Inflammatory macrophage treated with lipopolysaccharide for 1 hour (primary cell): ENCODE measurements at places on chromosomes 5 and 9.

GRCh38 chr9:33809506-33809905 lies 7.5 kb upstream of the UBE2R2 start:
- no peak for DNase-seq

- peak; percentile 71 for DNase-seq
These were observed at the start of gene FAM78A for GRCh38 chr9:131276094-131276888. Gene FAM78A (minus strand): TSS chr9:131276510. CDS start chr9:131276179, 331 bp downstream.

- DNase-seq = no peak
These were observed 252.2 kb downstream of the SLF1 start for GRCh38 chr5:94870511-94871183.

DNA sequence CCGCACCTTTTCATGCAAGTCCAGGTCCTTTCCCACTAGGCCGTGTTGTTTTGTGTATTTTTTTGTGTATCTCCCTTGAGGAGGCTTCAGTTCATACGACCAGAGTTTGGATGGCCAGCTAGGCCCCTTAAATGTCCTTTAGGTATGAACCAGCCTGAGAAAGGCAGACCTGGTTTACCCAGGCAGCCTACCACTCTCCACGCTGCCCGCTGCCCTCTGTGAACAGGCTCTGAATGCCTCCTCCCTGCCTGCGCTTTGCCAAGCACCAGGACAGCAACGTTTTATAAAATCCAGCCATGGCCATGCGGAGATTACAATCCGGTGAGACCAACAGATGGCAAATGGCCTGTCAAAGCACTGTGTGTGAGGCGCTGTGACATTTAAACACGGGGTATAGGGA lies 626 bp upstream of the CLTB start:
- DNase-seq = no peak

DNA sequence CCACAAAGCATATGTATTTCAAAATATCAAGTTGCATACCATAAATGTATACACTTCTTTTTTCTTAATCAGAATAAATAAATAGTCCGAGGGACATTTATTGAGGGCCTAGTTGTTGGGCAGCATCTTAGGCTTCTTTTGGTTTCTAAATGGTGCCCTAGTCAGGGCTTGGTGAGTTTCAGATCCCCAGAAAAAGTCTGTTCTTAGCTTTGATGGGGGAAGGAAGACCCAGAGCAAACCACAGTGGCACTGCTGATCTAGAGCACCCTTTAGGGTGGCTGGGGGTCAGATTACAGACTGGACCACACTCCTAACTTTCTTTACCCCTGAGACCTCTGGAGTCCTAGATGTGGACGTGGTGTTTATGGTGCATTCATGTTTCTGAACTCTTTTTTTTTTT lies 97.8 kb downstream of the C9orf152 start:
- no peak for DNase-seq

DNA sequence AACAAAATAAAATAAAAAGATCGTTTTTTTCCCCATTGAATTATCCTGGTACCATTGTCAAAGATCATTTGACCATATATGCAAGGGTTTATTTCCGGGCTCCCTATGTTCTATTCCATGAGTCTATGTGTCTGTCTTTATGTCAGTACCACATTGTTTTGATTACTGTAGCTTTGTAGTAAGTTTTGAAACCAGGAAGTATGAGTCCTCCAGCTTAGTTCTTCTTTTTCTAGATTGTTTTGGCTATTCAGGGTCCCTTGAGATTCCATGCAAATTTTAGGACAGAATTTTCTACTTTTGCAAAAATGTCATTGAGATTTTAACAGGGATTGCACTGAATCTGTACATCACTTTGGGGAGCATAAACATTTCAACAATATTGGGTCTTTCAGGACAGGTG lies 18.7 kb upstream of the EEIG1 start:
- DNase-seq = no peak

DNA sequence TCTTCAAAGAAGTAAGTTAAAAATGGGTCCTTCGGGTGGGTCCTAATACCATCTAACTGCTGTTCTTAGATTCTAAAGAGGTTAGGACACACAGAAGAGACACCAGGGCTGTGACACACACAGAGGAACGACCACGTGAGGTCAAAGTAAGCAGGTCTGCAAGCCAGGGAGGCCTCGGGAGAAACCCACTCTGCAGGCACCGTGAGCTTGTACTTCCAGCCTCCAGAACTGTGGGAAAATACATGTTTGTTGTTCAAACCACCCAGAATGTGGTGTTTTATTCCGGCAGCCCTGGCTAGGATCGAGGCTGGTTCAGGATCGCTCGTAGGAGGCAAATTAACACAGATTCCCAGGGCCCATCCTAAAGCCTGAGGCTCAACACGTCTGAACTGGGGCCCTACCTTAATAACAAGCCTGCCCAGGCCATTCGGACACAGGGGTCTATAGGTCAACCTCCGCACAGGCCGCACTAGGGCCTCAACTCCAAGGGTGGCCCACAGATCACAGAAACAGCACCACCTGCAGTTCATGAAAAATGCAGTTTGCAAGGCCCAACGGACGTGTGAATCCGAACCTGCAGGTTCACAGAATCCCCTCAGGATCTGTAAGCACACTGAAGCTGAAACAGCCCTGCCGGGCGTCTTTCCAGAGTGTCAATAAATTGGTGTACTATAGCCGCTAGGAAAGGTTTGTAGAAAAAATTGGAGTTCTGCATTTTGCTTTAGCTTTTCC lies 7.1 kb downstream of the MED10 start:
- DNase-seq = no peak

- peak; percentile 80 for DNase-seq
These were observed 103.6 kb upstream of the CHD1 start for GRCh38 chr5:99032234-99033013.

- no peak for DNase-seq
These were observed 78.1 kb downstream of the HSPA4 start for GRCh38 chr5:133129950-133130349.

GRCh38 chr5:33675958-33676464 lies 215.8 kb downstream of the ADAMTS12 start:
- DNase-seq = no peak

DNA sequence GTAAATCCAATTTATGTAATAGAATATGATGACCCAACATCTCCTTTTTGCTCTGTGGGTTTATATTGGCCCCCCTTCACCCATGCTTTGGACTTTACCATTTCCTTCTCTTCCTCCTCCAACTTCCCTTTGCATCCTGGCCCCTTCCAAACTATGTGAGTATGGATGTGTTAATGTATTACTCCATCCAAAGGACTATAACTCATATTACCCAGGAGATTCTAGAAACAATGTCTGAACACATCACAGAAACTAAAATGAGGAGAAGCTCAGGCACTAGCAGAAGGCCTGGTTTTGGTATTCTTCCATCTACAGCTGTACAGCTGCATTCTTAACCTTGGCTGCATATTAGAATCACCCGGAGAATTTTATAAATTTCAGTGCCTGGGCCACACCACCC lies 110.7 kb downstream of the PDE4D start:
- no peak for DNase-seq

DNA sequence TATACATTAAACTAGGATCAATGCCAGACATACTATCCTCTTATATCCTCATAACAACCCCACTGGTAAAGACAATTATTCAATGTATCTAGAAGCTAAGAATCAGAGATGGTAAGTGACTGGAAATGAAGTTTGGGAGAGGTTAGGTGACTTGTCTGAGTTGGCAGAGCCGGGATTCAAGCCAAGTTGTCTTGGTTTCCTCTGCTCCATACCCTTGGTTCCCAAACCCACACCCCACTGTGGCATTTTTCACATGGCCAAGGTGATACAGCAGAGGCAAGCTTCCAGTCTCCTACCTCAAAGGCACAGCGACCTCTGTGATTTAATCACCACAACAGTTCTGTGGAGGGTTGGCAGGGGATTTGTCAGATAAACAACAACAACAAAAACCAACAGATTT lies 34.7 kb upstream of the ADRB2 start:
- DNase-seq = no peak

GRCh38 chr9:100690438-100690837 lies 112.6 kb downstream of the CAVIN4 start:
- DNase-seq = no peak

- DNase-seq = peak; percentile 5
These were observed 53.3 kb upstream of the SPATA31D4 start for GRCh38 chr9:81874931-81875330.

DNA sequence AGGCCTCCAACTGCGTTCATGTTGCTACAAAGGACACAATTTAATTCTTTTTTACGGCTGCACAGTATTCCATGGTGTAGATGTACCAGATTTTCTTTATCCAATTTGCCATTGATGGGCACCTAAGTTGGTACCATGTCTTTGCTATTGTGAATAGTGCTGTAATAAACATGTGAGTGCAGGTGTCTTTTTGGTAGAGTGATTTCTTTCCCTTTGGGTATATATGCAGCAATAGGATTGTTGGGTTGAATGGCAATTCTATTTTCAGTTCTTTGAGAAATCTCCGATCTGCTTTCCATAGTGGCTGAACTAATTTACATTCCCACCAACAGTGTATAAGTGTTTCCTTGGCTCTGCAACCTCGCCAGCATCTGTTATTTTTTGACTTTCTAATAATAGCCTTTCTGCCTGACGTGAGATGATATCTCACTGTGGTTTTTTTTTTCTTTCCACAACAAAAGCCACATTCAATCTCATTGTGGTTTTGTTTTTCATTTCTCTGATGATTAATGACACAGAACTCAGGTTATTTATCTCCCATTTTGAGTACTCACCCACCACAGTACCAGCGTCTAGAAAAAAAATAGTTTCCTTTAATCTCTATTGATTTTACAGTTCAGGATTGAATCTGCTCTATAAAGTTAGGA lies 21.9 kb downstream of the ARRDC3 start:
- no peak for DNase-seq

- DNase-seq = peak; percentile 29
These were observed 8.4 kb upstream of the FAM120AOS start for GRCh38 chr9:93461821-93462220.

DNA sequence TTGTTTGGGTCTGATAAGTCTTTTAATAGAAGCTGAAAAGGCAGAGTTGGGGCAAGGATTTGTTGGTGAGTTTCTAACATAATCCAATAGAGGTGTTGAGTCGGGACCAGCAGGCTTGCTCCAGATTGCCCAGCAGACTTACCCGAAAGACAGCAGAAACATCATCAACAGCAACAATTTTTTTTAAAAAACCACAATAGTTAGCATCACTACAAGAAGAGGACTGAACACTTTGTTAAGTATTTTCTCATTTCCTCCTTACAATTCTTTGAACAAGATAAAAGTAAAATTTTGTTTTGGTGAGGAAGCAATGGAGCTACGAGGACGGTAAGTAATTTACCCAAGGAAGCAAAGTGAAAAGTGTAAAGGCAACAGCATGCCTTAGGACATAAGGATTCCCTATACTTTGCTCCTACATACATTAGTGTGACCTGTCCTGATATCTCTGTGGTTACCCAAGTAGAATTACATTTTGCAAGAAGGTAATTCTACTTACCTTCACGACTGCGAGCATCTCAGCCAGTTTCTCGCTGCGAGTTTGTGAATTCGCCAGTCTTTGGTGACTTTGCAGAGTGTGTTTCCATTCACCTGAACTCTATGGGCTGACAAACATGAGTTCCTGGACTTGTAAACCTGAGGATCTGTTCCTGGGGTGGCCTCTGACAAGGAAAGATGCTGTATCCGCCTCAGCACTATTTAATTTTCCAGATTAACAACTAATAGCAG lies 13.2 kb downstream of the ITK start:
- DNase-seq = no peak

DNA sequence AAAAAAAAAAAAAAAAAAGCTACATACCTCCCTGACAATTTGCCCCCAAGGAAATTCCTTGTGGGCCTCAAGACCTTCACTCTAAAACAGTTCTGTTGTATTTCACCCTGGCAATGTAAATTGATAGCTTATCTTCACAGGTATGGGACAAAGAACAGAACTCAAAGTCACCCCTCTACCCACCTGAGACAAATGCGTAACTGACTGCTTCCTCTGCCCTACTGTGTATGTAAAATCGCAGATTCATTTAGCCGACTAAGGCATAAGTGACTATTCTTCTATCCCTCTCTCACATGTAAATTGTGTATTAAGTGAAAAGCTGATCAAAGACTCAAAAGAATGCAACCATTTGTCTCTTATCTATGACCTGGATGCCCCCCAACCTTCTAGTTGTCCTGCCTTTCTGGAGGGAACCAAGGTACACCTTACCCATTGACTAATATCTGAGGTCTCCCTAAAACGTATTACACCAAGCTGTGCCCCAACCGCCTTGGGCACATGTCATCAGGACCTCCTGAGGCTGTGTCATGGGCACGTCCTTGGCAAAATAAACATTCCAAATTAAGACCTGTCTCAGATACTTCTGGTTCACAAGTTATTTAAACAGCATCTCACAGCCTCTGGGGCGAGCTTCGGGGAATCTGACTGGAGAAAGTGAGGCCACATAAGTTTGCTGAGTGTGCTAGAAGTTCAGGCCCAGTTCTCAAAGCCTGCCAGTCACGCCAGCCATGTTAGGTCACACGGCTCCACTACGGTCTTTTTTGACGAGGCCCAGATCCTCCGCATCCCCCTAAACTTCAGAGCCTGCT lies 954 bp downstream of the TBCA start:
- peak; percentile 44 for DNase-seq

DNA sequence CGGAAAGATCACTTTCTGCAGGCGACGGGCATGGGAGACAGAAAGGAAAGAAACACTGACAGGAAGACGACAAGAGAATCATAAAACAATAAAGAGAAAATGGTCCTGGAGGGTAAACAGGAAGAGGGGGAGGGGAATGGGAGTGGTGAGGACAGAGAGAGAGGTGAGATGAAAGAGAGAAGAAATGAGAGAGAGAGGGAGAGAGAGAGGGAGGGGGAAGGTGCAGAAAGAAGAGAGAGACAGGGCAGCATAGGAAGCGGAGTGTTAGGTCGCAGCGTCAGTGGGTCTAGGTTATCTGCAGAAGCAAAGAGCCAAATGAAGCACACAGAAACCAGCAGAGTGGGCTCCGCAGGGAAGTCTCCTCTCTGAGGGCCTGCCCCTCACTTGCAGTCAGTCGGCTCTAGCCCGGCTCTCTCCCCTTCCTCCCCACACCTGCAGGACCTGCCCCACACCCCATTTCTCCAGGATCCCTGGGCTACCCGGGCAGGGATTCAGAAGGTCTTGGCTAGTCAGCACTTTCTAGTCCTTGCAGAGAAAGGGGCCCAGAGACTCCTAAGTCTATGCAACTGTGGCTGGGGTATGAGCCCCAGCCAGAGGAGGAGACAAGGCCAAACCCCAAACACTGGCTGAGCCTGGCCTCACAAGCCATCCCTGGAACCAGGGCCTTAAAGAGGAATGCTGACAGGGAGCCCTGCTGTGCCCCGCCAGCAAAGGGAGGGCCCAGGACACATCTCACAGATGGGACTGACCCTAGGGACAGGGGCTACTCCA lies 29.7 kb upstream of the MEIKIN start:
- no peak for DNase-seq

DNA sequence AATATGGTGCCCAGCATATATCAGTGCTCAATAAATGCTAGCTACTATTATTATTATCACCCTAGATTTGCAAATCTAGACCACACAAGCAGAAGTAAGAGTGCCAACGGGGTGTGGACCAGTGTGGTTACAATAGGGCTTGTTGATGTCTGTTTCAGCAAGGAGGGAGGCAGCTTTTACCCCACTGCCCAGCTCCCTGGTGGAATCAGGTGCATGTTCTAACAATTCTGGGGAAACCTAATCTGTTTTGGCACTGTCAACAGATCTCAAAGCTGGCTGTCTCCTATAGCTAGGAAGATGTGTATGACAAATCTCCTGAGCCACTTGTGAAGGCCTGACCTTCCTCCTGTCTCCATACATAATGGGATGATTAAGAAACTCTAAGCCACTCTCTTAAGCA lies 5.7 kb downstream of the TGFBI start:
- no peak for DNase-seq
